ENCODE measurements at places on chromosomes 7 and 10.

GRCh38 chr7:142548978-142549377 lies 200.3 kb upstream of the PRSS1 start:
- DNase-seq: no peak

GRCh38 chr7:150329331-150330120 lies 6.2 kb upstream of the ACTR3C start:
- DNase-seq: no peak

DNA sequence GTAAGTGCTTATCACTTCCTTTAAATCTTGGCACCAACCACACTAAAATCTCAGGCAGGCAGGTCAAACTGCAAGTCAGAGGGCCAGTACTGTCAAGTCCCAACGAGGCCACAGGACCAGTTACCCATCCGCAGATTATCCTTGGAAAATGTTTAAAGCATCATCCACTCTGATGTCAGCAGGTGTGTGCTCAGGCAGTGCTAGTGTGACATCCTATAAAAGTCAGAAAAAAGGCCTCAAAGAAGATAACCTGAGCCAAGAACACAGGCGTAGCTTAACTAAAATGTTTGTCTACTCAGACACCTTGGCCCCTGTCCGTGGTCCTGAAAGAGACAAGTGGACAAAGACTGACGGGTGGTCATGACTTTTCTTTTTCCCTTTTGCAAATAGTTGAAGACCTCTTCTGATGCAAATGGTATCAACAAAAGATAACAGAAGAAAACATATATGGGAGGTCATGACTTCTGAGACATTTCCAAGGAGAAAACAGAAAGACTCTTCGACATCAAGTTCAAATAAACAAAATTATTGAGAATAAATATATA lies 309.3 kb downstream of the KCNMA1 start:
- DNase-seq: no peak

- DNase-seq: no peak
Measured at GRCh38 chr7:88455696-88456095, 149.0 kb upstream of the STEAP4 start.

GRCh38 chr7:30310674-30311362 lies 26.4 kb downstream of the ZNRF2 start:
- DNase-seq: no peak

GRCh38 chr7:131235489-131236317 lies 92.0 kb upstream of the MKLN1 start:
- DNase-seq: no peak

- no peak for DNase-seq
Measured at GRCh38 chr10:88165849-88166271, 302.4 kb downstream of the PTEN start.

GRCh38 chr7:18491871-18492270 lies 3.7 kb upstream of the HDAC9 start:
- DNase-seq: no peak

DNA sequence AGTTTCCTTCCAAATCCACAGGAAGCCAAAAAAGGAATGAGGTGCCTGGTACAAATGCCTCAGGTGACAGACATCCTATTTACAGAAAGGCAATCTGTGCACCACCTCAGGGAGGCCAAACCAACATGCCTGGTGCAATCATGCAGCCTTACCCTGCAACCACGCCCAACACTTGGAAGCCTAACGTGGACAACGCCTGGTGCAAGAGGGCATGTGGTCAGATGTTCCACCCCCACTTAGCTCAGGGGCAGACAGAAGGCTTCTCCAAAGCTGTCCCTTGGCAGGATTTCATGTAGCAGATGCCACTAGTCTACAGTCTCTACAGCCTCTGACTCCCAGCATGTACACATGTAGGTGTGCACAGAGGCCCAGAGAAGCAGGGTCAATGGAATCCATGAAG lies 89.5 kb downstream of the KCNMA1 start:
- no peak for DNase-seq

All from cortex of kidney (tissue), 1 donor.